ENCODE measurements at places on chromosomes 1 and 21.

DNA sequence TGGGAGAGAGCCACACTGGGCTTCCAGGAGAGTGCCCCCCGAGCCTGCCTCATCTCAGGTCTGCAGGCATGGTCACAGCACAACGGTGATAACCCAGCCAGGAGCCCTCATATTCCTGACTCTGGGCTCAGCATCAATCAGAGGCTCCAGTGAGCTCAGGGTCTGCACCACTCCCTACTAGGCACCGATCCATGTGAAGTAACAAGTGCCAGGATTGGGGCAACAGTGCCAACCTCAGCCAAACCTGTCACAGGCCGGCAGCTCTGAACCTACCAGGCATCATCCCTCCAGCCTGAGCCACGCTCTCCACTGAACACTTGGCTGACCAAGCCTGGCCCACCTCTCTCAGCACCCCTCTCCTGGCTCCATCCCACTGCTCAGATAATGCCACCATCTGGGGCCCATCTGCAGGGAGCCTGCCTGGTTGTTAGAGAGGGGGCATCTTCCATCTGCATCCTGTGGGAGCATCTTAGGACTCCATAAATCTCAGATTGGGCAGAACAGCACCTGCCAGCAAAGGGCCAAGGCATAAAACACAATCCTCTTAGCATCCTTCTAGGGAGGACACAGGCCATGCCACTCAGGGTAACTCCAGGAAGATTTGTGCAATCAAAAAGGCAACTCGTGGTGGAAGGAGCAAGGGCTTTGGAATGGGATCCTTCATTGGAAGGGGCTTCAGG lies 213.7 kb upstream of the CSF3R start:
- DNase-seq: no peak

DNA sequence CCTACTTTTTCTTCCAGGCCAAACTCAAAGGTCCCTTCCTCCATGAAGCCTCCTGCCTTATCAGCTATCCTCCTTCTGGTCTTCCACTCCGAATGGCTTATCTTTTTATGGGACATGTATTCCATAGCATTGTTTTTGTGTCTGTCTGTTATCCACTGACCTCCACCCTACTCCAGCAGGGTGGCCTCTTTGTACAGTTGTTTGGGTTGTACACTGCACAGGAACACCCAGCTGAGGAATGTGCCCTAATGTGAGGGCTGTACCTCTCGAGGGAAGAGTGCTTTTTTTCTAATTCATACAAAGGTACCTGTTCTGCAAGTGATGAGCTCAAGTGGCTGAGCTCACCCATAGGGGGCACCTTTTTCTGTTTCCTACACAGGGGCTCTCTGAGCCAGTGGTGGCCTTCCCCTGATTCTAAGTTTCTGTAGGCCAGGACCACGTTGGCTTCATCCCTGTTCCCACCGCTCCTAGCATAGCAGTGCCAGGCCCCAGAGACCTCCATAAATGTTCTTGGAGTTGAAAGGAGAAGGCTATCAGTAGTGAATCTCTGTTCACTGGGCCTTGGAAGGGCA lies 108.2 kb downstream of the FOXD2 start:
- no peak for DNase-seq

GRCh38 chr1:230099465-230099864 lies 32.4 kb downstream of the GALNT2 start:
- DNase-seq: no peak

DNA sequence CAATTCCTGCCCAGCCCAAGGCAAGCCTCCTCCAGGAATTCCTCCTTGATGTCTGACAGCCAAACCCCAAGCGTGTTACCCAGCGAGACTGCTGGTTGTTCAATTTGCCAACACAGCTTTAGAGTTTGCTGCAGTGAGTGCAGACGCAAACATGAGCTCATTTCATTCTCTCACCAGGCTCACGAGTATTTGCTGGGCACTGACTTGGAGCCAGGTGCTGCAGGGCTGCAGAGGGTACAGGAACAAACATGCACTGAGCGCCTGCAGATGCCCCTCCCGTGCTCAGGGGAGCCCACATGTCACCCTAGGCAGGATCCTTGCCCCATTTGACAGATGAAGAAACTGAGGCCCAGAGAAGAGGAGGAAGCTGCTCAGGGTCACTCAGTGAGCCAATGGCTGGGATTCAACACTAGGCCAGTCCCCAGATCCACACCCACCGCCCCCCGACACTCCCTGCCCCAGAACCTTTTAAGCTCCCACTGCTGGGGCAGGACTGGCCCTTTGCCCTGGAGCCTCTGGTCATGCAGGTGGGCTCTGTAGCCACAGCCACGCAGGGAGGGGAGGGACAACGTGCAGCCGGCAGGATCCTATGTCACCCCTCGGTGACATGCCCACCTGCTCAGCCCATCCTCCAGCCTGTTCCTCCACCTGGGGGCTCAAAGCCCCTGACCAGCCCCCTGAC lies 363.7 kb downstream of the MATN1 start:
- no peak for DNase-seq

- DNase-seq: no peak
Measured at GRCh38 chr1:13922466-13923110, 222.6 kb downstream of the PRDM2 start.

DNA sequence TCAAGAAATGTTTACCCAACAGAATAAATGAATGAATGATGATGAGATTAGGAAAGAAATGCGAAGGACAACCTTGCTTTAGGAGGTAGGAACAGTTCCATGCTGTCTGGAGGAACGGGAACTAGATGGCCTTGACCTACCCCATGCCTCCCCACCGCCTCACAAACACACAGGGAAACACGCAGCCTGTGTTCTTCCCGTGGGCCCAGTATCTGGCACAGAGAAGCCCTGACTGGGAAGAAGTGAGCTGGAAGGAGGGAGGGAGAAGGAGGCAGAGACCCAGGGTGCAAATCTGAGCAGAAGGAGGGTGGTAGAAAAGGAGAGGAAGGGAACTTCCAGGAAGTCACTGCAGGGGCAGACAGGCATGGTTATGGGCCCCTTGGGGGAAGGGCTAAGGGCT lies 3.5 kb upstream of the ADORA1 start:
- DNase-seq: no peak

- no peak for DNase-seq
Measured at GRCh38 chr1:29517251-29518086, 281.1 kb downstream of the PTPRU start.

DNA sequence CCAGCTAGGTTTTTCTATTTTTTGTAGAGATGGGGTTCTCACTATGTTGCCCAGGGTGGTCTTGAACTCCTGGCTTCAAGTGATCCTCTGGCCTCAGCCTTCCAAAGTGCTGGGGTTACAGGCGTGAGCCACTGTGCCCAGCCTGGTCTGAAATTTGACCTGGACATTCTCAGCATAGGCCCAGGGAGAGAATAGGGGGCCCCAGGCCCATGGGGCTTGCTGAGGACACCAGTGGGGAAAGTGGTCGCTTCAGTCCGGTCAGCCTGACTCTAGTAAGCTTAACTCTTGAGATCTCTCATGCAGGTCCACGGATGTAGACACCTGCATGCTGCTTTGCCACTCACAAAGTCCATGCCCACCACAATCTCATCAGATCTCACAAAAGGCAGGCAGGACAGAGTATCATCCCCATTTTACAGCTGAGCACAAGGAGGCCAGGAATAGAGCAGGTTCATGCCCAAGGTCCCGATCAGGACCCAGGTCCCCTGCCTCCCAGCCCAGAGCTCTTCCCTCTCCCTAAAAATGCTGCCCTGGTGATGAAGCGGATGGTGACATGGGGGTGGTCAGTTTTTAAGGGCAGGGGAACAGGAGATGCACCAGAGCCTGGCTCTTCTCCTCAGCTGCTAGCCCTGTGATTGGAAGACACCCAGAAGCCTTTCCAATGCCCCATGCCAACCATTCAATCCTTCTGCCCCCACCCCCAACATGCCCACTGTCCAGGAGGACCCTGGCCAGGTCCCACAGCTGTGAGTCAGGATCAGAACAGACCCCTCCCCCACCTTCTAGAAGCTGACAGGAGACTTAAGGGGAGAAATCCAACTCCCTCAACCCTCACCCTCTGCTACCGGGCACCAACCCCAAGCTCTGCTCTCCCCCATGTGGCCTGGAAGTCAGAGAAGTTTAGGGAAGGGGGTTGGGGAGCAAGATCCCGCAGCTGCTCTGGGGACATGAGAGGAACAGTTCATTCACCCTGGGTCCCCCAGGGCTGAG lies 1.8 kb downstream of the FHL3 start:
- DNase-seq: no peak

All from skeletal muscle cell (primary cell).